Bladder microvascular endothelial cell (primary cell): ENCODE measurements at places on chromosomes 4 and X. TPM values are rescaled to one million over a fixed set of nuclear protein-coding genes. Genes with fewer than 3 reads are reported as not detected.

ARMCX4 gene
- 2.6 and 9.9 TPM in 2 replicates for total RNA-seq

NUDT11 gene
- 1.1 and 1.2 TPM in 2 replicates for total RNA-seq

TMEM156 gene
- total RNA-seq = 0.97 TPM in 1 of 2 replicates, not detected in the other

GAGE13 gene
- not detected in 2 replicates for total RNA-seq

UGT2A1 gene
- total RNA-seq = 0.16 TPM in 1 of 2 replicates, not detected in the other
